ENCODE measurements at places on chromosomes 1 and 21.

DNA sequence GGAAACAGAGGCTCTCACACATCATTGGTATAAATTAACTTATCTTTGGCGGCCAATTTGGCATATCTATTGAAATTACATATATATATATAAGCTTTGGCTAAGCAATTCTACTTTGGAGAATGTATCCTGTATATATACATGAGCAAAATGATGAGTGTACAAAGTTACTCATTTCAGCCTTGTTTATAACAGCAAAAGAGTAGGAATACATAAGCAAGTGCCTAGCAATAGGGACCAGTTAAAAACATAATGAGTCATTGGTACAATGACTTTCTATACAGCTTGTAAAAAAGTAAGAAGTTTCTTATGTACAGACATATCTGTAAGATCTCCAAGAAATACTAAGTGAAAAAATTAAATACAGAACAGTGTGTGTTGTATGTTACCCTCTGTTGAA lies 190.8 kb downstream of the LTN1 start:
- no peak for DNase-seq

GRCh38 chr1:200885623-200886402 lies 8.9 kb upstream of the INAVA start:
- no peak for DNase-seq

GRCh38 chr1:156467385-156467784 lies 33.2 kb downstream of the MEF2D start:
- DNase-seq, result no peak

DNA sequence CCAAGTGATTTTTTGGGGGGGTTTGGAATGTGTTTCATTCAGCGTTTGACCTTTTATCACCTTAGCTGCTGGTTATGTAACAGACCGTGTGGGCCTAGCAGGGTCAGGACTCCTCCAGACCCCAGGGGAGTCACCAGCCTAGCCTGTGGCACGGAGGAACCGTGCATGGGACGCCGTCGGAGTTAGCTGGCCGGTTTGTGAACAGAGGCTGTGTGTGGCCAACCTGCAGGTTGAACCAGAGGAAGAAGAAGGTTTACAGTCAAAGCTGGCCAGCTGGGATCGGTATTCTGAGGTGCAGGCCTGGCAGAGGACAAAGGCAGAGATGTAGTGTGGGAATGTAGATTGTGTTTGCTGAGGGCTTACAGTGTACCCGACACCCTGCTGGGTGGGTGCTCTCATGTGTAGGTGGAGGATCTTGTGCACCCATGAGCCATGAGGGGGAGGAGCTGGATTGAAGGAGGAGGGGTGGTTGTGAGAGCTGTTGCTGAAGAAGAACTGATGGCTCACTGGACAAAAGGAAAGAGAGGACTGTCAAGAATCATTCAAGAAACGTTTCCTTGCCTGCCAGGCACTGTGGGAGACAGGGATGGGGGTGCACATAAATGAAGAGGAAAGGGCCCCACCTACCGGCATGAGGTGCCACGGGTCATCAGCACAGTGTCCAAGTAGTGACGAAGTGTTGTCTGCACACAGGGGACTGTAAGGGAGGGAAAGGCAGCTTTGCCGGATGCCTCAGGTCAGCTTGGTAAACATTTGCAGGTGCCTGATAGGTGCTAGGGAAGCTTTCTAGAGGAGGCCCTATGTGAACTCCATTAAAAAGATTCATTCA lies 40.0 kb upstream of the PWP2 start:
- no peak for DNase-seq

GRCh38 chr1:160722726-160723125 lies 11.1 kb upstream of the CD48 start:
- no peak for DNase-seq

GRCh38 chr1:217955723-217956122 lies 324.6 kb downstream of the SPATA17 start:
- DNase-seq, result no peak

- no peak for DNase-seq
These were observed 37.2 kb downstream of the DSCAM start for GRCh38 chr21:40809673-40810197.

DNA sequence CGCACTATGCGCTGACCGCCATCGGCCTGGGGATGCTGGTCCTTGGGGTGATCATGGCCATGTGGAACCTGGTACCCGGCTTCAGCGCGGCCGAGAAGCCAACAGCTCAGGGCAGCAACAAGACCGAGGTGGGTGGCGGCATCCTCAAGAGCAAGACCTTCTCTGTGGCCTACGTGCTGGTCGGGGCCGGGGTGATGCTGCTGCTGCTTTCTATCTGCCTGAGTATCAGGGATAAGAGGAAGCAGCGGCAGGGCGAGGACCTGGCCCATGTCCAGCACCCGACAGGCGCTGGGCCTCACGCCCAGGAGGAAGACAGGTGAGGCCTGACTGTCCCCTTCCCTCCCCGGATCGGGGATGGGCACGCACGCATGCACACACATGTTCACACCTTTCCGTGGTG lies 31.9 kb upstream of the FHAD1 start:
- no peak for DNase-seq

- DNase-seq, result no peak
These were observed 143.9 kb upstream of the UBE2U start for GRCh38 chr1:64059556-64059955.

- DNase-seq, result no peak
These were observed 617.0 kb upstream of the PRMT6 start for GRCh38 chr1:106439475-106439874.

DNA sequence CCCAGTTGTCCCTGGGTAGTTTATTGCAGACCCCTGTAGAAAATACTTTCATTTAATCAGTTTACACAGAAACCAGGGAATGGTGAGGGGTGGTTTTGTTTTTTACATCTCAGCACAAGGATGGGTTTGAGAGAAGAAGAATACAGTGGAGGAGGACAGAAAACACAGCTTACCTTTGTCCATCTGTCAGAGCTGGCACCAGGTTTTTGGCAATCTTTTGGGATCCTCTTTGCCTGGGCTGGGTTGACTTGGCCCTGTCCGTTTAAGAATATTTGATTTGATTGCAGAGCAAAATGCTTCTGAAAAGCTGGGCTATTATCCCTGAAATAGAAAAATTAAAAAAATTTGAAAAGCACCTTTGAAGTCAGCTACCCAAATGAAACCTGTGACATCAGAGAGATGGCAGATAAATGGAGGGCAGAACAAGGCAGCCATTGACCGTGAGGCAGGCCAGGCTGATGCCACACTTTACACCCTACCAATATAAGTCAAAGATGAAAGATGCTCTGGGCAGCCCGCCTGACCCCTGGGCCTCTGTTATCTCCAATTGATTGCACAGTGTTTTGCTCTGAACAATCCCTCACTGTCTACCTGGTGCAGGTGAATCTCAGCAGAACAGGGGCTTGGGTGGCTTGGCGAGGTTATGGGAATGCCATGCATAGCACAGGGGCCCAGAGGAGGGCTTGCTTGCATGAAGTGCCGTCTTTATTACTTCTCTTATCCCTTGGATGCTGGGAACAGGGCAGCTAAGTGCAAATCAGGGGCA lies 218.8 kb downstream of the LMX1A start:
- no peak for DNase-seq

DNA sequence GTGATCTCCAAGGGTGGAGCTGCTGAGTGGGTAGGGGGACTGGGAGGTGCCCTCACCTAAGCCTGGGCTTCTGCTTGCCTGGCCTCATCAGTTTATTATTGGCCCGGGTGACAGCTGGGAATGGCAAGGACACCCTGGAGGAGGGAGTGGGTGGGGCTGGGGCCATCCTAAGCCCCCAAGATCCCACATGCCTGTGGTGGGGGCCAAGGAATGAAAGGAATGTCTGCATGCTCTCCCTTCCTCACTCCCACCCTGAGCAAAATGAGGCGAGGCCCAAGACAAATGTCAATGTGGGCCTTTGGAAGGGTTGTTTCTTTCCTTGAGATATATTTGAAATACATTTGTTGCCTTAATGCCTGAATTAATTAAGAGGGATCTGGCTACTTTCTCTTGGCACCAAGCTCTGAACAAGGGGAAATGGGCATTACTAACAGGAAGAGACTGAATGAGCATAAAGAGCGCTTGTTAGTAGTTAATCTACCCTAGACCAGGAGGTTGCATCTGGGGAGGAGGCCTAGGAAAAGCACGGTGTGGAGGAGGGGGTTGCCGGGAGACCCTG lies 19.7 kb upstream of the CHI3L1 start:
- DNase-seq, result no peak

GRCh38 chr1:38204698-38205097 lies 158.1 kb upstream of the POU3F1 start:
- DNase-seq, result no peak

DNA sequence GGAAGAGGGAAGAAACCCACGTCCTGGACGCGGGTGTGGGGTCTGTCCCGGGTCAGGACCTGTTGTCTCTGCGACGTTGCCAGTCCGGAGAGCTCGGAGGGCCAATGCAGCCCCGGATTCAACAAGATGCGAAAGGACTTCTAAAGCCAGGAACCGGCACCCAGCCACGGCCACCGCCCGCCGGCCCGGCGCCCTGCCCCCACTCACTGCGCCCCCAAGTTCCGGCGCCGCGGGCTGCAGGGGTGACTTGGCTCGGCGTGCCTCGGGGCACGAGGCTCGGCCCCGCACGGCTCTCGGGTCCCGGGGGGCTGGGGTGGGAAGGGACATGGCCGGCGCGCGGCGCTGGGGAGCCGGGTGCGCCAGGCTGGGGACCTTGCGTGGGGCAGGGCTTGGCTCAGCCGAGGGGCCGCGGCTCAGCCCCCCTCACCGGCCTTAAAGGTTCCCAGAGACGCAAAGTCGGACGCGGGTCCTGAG lies 51.8 kb upstream of the H6PD start:
- DNase-seq, result no peak
